Activated CD4-positive, alpha-beta T cell treated with anti-CD3 and anti-CD28 coated beads for 36 hours (primary cell): ENCODE measurements at places on chromosomes 7 and 10. TPM values are rescaled to one million over a fixed set of nuclear protein-coding genes. Genes with fewer than 3 reads are reported as not detected.

DNA sequence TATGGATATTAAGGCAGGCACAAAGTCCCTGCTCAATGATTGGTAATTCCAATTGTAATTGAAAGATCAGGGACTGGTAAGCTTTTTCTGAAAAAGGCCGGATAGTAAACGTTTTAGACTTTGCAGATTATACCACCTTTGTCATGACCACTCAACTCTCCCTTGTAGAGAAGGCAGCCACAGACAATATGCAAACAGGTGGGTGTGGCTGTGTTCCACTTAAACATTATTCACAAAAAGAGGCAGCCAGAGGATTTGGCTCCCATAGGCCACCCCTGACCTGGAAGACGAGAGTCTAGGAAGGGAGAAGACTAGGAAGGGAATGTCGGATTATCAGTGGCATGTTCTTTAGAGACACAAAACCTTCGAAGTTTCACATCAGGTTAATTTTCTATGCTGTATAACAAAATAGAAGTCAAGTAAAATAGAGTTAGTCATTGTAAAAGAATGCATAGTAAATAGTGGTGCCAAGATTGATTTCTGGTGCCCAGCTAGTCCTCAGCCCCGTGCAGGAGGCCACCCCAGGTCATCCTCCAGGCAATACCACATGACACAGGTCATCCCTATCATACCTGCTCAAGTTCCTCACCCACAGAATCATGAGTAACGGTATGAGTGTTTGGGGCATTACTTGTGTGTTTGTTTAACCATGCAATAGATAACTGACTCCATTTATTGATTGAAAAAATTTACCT lies 193.8 kb downstream of the PLPP4 start:
- DNase-seq = no peak

GRCh38 chr7:49513911-49514310 lies 259.5 kb upstream of the VWC2 start:
- no peak for DNase-seq

DNA sequence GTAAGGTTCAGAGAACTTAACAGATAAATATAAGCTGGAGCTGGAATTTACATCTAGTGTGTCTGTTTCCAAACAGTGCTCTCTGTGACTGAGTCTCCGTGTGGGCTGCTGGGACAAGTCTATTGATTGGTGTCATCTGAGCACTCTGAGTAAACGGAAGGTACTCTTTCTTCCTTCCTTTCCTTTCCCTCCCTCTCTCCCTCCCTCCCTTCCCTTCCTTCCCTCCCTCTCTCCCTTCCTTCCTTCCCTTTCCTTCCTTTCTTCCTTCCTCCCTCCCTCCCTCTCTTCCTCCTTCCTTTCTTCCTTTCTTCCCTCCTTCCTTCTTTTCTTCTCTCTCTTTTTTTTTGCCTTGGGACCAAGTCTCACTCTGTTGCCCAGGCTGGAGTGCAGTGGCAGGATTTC lies 61.8 kb downstream of the ANKRD61 start:
- DNase-seq = no peak

DNA sequence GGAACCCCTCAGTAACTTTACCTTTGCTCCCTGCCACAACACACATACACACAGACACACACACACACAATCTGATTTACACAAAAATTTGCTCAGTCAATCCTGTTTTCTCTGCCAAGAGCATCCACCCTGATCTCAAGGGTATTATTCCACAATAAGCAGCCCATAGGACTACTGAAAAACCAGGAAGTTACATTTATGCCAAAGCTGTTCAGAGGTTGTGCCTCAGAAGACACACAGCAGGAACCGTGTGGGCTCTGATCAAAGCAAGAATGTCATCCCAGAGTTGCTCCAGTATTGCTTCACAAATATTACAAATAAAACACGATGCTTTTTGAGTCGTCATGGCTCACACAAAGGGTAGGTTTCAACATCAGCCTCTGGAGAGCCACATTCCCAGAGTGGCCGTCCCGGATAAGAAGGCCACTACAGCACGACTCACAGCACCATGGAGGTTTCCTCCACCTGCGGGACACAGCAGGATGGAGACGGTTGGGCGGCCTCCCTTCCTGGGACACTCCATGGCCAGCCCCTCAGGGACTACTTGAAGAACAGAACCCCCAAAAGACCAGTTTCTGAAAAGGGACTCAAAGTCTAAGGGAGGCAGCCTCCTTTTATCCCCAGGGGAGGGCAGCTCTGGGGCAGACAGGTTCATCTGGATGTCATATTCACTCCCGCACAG lies 1.6 kb downstream of the AIFM2 start:
- no peak for DNase-seq

GRCh38 chr10:131155218-131155875 lies 156.2 kb downstream of the TCERG1L start:
- DNase-seq = no peak

DNA sequence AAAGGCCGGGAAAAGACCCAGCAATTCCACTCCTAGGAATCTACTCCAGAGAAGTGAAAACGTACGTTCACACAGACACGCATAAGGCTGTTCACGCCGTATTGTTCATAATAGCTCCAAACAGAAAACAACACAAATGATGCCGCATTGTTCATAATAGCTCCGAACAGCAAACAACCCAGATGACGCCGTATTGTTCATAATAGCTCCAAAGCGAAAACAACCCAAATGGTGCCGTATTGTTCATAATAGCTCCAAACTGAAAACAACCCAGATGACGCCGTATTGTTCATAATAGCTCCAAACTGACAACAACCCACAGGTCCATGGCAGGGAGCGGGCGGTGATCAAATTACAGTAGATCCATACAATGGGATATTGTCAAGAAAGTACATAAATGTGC lies 85.2 kb upstream of the DNAAF5 start:
- no peak for DNase-seq

- no peak for DNase-seq
These were observed 58.2 kb downstream of the ARMH3 start for GRCh38 chr10:101997803-101998202.

The CHAT gene
- not detected for total RNA-seq

The CLDN3 gene
- total RNA-seq = not detected

DNA sequence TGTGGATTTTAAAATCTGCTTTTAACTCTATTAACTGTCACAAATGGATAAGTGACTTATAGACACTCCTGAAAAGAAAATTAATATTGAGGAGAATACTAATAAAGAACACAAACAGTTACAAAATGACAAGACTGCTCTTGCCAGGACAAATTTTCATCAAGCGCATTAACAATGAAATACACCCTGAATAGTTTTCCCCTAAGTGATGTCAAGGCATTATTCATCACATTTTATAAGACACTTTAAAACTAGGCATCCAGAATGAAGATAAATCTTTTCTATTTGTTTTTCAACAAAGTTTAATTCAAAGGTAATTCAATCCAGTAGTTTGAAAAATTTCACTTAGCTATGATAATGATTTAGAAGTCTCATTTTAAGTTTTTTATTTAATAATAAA lies 110.5 kb upstream of the SEC61G start:
- DNase-seq = no peak

The ZPBP gene
- not detected for total RNA-seq

The ANKRD61 gene
- 0.19 TPM for total RNA-seq

DNA sequence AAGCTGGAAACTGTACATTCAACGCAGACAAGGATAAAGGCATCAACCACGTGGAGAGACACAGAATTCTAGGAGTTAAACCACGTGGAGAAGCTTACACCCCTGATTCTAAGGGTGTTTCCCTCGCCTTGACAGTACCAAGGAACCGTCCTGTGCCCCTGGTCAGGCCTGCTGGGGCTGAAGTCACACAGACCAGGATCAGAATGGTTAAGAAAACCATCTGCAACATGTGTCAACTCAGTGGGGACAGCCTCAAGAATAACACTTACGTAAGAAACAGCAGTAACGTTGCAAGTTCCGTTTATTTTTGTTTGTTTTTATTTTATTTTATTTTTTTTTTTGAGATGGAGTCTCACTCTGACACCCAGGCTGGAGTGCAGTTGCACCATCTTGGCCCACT lies 55.6 kb downstream of the CHST15 start:
- DNase-seq = no peak

- peak; percentile 60 for DNase-seq
These were observed at the start of gene ADRB1 for GRCh38 chr10:114043532-114044246. TSS of gene ADRB1 (plus strand) at chr10:114043866. CDS start at chr10:114044133, 267 bp downstream.

The OR6V1 gene
- not detected for total RNA-seq

- peak; percentile 14 for DNase-seq
These were observed 70.4 kb downstream of the ASB13 start for GRCh38 chr10:5595994-5596471.

The ADAM12 gene
- 1.7 TPM for total RNA-seq

DNA sequence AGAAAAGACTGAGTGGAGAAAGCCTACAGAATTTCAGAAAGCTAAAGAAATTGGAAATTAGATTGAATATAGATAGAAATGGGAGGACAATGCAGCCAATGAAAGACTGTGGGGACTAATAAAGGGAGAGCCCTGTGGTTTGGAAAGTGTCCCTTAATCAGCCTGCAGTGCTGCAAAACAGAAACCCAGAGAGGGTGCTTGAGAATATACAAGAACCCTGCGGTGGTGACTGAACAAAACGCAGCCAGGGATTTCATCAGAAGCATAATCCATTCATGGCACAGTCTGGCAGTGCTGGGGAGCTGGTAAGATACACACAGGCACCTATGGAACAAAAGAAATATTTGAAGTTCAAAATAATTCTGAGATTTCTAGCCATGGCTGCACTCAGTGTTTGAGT lies 19.1 kb downstream of the CEP41 start:
- peak; percentile 58 for DNase-seq

DNA sequence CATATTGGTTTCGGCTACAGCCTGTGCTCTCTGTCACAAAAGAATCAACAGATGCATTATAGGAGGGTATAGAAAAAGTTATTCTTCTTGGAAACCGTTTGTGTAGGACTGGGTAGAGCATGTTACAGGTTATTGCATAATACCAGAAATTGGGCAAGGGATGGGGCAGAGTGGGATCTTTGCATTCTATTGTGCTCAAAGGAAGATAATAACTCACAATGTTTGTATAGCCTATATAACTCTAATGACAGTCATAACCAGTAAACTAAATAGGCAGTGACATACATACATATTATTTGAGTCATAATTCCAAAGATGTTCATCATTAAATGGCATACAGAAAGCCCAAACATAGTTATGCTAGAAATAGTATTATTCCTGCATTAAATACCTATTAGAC lies 179.7 kb downstream of the XPNPEP1 start:
- DNase-seq = no peak

The MEPCE gene
- total RNA-seq = 45.9 TPM

- DNase-seq = no peak
These were observed 1116.9 kb upstream of the CELF2 start for GRCh38 chr10:9900751-9901150.

DNA sequence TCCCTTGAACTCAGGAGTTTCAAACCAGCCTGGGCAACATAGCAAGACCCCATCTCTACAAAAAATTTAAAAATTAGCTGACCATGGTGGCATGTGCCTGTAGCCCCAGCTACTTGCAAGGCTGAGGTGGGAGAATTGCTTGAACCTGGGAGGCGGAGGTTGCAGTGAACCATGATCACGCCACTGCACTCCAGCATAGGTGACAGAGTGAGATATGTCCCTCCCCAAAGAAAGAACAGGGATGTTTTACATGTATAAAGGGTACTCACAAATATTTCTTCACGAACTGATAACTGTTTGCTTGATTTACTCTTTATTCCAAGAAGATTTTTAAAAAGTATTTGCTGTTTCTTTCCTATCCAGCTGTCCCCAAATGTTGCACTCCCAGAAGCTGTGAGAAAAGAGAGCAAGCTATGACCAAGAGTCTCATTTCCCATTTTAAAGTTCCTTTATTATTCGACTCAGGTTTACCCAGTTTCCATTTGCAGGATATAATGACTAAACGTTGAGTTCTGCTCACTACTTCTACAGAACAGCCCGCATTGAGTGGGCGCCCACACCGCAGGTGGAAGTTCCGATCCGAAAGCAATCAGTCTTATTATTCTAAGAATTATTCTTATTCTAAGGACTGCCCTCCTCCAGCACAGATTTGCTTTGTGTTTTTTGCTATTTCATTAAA lies 90.7 kb downstream of the APBB1IP start:
- DNase-seq = no peak

GRCh38 chr10:116905845-116906210 lies 56.5 kb downstream of the ENO4 start:
- DNase-seq = no peak

- no peak for DNase-seq
These were observed 8.6 kb upstream of the CPED1 start for GRCh38 chr7:120979765-120980499.

DNA sequence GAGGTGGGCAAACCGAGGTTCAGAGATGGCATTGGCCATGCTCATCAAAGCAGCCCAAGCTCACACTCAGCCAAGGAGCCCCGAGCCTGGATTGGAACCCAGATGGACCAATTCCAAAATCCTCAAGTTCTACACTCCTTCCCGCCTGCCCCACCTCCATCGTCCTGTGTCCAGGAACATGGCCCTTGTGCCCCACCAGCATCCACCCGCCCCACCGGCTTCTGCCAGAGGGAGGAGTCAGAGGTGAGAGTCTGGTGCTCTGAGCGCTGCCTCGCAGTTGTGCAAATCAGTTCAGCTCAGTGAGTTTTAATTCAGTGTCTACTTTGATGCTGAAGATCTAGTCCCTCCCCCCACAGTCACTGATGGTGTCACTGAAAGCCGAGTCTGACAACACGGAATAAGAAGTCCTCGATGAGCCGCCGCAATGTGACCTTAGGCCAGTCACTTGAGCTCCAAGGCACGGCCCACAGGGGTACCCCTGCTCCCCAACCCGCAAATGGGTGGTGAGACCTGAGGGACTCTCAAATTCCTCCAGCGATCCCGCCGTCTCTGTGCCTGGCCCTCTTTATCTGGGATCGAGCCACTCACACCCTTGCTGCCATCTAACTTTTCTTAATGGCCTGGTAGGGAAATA lies 26.3 kb downstream of the PRKAG2 start:
- DNase-seq = peak; percentile 20

GRCh38 chr10:43203448-43204041 lies 63.3 kb downstream of the RASGEF1A start:
- peak; percentile 50 for DNase-seq

- DNase-seq = no peak
These were observed 18.3 kb downstream of the TAF3 start for GRCh38 chr10:7836571-7836970.

DNA sequence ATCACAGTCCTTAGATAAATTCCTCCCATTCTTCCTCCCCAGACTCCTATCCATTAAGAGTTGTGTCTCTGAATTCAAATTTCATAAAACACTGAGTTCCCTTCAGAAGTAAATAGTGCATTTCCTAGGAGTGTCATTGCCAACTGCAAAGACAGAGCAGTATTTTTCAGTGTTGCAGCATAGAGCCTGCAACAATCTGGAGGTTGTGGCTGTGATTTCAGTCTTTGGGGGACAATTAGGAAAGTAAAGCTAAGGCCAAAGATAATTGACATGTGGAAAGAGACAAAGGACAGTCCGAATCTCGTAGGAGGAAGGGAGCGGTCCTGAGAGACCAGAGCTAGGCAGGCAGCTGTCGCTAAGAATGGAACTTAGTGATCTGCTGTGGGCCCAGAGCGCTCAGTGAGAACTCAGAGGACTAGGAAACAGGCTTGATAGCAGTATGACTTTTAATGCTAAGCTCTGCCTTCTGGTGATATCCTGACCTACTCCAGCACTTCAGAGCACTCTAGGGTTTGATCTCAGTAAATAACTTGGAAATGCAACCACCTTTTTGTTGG lies 46.2 kb downstream of the PRPF18 start:
- no peak for DNase-seq
